ENCODE measurements at places on chromosomes 4 and X.

- DNase-seq, result no peak
Observed at GRCh38 chr4:37338972-37339371, 94.4 kb downstream of the NWD2 start.

DNA sequence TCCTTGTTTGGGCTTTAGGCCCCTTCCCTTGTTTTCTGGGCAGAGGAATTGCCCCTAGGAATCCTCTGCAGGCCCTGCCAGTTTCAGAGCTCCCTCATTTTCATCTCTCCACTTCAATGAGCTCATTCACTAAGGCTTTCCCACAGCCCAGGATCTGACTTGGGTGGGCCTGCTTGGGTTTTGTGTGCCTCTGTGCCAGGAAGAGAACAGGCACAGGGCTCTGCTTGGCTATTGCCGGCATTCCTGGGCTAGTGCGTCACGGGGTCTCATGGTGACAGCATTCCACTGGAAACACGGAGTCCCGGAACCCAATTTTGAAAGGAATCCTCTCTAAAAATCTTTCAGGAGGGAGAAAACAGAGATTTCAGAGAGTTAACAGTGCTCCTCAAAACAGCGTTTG lies 150.5 kb downstream of the VCX3A start:
- DNase-seq, result no peak

DNA sequence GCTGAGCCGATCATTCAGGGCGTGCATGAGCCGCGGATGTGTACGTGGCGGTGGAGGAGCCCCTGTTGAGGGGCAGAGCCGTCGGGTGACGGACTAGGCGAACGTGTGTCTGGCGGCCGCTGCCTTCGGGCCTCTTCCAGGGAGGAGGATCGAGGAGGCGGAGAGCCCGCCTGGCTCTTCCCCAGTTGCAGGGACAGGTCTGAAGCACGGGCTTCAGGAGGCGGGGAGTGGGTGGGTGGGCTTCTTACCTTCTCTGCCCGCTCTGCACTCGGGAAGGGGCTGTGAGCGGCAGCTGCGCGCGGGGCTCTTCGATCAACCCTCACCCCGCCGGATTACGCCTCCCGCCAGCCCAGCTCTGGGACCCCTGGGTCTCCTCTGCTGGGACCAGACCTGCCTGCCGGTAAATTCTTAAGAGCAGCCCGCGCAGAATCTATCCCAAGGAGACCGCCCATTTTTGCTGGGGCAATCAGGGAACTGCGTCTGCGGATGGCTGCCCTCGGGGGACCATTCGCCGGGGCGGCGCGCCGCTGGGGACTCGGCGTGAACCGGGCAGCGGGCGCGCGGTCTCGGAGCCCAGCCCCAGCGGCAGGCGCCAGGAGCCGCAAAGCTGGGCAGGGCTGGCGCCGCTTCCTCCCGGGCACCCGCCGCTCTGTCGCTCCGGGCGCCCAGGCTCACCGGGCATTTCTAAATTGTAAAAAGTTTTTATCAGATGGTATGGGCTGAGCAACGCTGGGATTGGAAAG lies 4.9 kb downstream of the PLAC8 start:
- peak; percentile 63 for DNase-seq

DNA sequence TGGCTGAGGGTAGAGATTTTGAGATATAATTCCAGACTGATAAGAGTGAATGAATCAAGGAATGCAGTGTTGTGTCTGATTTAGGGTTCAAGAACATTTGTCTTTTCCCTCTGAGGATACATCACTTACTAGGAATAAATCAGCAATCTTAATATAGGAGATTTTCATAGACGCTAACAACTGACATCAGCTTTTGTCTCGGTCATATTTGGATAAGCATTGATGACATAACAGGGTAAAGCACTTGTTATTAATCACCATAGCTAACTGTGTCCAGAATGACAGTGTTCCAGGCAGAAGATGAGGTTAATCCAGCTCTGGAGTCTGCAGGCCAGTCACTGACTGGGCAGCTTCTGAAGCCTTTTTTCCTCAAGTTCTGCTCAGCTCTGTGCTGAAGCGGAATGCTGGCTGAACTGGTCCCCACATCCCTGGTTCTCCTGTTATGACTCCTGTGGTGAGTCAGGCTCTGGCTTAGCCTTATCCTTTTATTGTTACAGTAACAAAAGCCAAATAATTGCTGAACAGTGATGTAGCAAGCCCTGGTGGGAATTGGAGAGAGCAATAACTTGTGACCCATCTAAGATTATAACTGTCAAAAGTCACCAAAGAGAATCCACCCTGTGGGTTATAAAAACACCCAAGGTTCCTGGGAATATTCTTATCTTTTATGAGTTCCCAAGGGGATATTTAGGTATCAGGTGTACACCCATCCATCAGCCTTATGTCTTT lies 41.8 kb downstream of the FNIP2 start:
- DNase-seq, result no peak

GRCh38 chr4:99723612-99724011 lies 66.0 kb upstream of the C4orf54 start:
- peak; percentile 48 for DNase-seq

DNA sequence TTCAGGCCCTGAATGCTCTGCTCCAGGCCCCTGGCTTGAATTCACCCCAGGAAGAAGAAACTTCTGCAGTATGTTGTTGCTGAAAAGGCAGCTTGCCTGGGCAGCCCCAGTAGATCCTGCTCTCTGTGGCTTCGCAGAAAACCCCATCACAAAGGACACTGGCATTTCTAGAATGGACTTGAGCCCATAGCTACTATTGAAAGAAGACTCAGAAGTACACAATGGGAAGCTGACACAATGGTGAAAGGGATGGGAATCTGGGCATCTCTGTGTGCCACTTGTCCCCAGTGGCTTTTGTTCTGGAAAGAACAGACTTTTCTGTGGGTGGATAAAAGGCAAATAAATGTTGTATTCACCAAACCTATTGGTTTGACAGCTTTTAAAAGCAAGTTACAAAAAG lies 67.4 kb upstream of the SCML1 start:
- DNase-seq, result no peak

- DNase-seq, result no peak
Observed at GRCh38 chr4:19850909-19851308, 400.8 kb upstream of the SLIT2 start.

DNA sequence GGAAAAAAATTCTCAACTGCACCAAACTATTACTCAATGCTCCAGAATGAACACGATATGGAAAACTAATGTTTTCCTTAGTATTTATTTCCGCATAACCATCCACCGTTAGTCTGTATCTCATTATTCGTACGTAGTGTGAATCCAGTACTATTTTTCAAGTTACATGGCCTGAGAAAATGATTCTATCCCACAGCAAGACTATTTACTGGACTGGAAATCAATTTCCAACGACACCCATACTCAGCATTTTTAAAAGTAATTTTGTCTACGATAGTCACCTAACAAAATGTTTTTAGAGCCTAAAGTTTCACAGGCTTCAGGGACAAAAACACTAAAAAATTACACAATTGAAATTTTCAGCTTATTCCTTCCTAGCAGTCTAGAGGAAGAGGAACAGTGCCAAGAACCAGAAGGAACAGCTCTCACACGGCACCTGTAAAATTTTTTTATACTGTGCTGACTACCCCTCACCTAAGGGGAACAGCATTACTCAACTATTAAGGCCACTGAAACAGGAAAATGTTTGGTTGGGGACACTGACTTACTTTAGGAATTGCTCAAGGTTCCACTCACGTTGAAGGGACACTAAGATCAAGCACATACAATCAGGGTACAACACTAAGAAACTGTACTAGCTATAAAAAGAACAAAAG lies 9.6 kb downstream of the UBE2D3 start:
- no peak for DNase-seq

DNA sequence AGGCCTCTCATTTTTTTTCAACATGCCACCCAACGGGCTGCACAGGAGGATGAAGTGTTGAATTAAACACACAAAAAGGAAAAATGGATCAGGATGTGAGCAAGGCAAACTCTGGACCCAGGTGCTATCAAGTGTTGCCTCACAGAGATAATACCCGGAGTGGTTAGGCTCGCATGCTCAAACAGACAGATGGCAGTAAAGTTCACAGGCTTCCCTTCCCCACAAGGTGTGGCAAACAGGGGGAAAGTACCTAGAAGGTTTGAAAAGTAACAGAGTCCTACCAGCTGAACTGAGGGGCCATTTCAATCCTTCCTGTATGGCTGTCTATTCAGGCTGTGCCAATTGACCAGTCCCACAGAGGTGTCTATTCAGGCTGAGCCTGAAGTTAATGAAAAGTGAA lies 123.9 kb upstream of the GC start:
- DNase-seq, result no peak

DNA sequence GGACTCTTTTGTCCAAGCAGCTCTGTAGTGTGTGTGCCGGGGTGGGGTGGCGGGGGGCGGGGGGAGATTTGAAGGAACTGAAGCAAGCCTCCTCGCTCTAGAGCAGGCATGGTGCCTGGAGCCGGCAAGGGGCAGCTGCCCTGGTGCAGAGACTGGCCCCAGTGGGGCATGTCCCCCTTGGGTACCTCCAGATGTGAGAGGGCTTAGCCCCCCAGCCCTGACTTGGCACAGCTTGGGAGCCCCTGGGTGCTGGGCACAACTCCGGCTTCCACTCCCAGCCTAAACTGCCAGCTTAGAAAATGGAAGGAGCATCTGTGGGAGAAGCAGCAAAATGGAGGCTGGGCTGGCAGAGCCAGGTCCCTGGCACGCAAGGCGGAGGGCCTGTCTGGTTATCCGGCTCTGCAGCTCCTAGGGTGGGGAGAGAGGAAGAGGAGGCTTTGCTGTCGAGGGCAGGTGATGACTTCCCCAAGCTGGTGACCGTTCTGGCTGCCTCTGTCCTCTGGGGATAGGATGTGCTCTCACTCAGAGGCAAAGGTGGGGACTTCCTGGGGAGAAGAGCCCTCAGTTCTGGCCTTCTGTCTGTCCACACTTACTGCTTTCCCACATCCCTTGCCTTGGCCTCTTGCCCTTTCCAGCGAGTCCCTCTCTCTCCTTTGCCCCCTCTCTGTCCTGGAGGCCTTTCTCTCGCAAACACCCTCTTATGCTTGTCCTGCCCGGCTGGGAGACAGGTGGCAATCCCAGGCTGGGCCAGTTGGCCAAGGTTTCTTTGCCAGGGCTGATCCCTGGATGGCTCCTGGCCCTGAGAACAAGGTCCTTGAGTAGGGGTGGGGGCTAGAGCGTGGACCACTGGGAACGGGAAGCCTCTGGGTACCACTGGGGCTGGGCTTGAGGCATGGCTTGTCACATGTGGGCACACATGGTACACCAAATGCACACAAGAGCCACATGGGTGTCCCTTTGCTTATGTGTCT lies 2.0 kb downstream of the DLG3 start:
- DNase-seq, result no peak

DNA sequence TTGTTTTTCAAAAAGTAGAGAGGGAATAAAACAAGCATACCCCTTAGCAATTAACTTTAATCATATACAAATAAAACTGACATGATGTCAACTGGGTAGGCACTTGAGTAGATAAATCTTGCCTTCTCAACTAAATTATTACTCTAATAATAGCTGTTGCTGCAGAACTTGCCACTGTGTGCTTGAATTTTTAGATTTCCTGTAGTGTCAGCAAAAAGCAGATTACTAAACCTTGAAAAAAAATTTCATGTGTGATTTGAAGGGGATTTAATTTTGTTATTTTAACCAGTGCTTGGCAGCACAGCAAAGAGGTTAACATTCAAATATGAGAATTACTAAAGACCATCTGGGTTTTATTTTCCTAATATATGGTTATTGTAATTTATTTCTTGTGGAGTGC lies 438.3 kb upstream of the SPANXN1 start:
- DNase-seq, result no peak

- peak; percentile 26 for DNase-seq
Observed at GRCh38 chrX:1591863-1592469, 562 bp downstream of the AKAP17A start.

DNA sequence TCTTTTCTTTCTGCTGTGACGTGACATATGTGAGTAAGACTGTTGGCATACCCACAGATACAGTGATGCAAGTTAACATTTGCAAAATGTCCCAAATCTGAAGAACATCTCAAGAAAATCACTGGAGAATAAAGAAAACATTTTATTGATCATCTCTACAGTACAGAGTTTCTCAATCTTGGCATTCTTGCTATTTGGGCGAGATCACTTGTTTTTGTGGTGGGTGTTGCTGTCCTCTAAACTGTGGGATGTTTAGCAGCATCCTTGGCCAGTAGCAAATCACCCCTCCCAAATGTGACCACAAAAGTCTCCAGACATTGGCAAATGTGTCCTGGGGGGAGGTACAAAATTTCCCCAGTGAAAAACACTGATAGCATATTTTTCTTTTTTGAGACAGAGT lies 28.8 kb downstream of the AMELX start:
- DNase-seq, result no peak

- DNase-seq, result no peak
Observed at GRCh38 chrX:97850911-97851310, 967.2 kb downstream of the RPA4 start.

GRCh38 chr4:81502564-81502963 lies 30.9 kb upstream of the RASGEF1B start:
- DNase-seq, result no peak

DNA sequence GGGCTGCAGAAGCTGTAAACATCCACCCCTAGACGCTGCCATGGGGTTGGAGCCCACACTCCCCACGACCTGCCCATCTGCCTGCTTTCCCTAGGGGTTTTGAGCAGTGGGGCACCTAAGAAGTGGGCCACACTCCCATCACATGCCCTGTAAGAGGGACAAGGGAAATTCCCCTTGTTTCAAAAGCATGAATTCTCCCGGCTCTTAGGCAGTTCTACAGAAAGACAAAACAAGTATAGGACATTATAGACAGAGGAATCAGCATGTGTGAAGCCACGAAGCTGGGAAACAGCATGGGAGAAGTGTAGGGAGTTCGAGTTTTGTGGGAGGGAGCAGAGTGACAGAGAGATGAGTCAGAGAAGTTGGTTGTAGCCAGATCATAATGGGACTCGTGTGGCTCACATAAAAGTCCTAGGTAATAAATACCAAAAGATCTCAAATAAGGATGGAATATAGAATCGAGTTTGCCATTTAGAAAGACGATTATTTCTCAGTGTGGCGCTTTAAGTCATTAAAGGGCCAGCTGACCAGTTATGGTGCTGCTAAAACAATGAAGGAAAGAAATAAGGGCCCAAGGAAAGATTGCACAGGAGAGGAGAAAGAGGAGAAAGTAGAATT lies 23.9 kb downstream of the APOO start:
- DNase-seq, result peak; percentile 25

GRCh38 chr4:68430337-68430736 lies 16.9 kb upstream of the TMPRSS11E start:
- DNase-seq, result no peak

DNA sequence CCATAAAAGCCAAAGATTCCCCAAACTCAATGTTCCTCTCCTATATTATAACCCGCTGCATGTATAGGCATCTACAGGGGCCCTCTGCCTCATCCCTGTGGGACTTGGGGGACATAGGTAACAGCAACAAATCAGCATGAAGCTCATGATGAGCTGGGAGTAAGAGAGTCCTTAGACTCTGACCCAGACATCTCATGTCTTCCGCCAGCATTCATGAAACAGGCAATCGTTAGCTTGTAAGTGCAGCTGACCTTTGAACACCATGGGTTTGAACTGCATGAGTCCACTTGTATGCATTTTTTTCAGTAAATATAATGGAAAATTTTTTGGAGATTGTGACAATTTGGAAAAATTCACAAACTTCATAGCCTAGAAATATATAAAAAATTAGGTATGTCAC lies 10.4 kb upstream of the SCOC start:
- DNase-seq, result no peak
